SK-N-SH (cell line): ENCODE measurements at places on chromosomes 6 and 20.

- no peak for DNase-seq
Measured at GRCh38 chr20:51249781-51250180, 226.9 kb upstream of the KCNG1 start.

- no peak for DNase-seq
Measured at GRCh38 chr20:57261457-57262251, 4.8 kb downstream of the BMP7 start.

DNA sequence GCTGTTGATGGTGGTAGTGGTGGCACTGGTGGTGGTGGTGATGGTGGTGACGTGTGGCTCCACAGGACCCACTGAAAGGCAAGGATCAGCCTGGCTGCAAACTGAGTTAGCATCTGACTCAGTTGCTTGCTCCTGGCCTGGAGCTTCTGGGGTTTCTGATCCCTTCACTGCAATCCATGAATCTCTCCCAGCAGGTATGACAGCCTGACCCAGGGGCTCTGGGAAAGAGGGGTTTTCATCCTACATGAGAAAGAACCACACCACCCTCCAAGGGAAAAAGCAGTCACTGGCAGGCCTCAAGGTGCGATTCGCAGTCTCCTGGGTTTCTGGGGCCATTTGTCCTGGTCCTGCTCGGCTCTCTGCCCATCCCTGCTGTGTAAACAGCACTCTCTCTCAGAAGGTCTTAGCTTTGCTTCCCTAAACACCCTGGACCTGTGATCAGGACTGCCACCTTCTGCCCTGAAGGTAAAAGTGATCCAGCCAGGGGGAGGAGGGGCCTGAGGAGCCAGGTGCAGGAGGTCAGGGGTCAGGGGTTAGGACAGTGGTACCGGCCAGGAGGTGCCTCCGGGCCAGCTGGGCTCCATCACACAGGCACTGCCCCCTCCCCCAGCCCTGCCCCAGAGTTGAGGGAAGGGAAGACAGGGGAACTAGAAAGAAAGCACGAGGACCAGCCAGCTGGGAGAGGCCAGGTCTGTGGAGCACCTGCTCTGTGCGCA is 152.0 kb downstream of the BMP7 start:
- DNase-seq = no peak

DNA sequence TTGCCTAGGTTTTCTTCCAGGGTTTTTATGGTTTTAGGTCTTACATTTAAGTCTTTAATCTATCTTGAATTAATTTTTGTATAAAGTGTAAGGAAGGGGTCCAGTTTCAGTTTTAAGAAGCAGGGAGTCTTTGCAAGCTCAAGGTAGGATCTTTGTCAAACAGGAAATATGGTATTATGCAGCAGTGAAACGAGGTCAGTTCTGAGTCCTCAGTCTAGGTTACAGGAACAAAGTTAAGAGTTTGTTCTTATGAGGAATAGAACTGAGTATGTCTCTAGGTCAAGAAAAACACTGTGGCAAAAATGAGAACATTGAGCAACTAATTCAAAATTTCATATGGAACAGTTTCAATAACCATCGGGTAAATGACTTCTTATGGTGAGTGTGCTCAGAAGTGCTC is 63.6 kb downstream of the GCLC start:
- DNase-seq = no peak

GRCh38 chr20:38863024-38863851 is 57.7 kb downstream of the PPP1R16B start:
- DNase-seq = no peak

- no peak for DNase-seq
Measured at GRCh38 chr6:5282191-5282623, 20.9 kb downstream of the FARS2 start.

- no peak for DNase-seq
Measured at GRCh38 chr6:157646012-157646411, 177.0 kb upstream of the SNX9 start.

DNA sequence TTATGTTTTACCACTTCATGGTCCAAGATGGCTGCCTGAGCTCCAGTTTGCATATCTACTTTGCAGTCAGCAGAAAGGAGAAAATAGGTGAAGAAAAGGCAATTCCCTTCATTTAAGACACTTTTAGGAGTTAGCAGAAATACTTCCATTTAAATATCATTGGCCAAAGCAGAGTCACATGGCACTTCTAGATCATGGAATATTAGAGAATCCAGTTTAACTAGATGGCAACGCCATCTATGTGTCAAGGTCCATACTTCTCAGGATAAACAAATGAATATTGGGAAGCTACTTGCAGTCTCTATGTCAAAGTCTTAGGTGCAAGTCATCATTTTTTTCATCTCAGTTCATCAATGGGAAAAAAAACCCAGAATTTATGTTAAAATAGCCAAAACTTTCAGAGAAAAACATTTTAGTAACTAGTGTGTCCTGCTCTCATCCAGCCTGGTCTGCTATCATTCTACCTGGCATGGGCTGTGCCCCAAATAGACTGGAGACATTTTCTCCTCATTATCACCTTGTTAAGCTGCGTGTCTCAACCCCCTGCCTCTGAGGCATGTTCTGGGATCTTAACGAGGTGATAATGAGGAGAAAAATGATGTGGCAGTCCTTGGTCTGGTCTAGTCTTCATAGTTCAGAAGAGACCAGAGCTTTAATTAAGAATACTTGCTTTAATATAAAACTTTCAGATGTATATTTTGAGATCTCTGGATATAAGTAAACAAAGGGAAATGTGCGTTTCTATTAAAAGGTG is 227.3 kb downstream of the TBX18 start:
- no peak for DNase-seq

GRCh38 chr6:151379933-151380847 is 11.2 kb downstream of the ZBTB2 start:
- no peak for DNase-seq

DNA sequence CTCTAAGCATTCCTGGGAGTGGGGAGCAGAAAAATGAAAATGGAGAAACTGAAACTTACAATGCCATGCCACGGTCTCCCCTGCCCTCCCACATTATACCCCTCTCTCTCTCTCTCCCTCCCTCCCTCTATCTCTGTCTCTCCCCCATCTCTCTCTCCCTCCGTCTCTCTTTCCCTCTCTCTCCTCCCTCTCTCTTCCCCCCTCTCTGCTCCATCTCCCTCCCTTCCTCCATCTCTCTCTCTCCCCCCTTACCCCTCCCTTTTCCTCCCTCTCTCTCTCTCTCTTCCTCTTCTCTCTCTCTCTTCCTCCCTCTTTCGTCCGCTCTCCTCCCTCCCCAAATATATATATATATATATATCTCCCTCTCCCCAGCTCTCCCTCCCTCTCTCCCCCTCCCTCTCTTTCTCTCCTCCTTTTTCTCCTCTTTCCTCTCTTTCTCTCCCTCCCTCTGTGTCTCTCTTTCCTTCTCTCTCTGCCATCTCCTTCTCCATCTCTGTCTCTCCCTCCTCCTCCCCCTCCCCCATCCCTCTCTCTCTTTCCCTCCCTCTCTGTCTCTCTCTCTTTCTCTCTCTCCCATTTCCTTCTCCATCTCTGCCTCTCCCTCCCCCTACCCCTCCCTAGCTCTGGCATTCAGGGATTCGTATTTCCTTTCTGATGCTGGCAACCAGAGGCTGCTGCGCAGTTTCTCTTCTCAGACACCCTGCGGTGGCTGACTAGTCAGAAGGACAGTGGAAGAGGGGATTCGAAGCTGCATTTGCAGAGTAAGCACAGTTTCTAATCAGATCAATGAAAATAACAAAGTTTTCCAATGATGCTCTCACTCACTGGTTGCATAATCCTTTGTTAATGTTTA is 13.9 kb upstream of the VAPB start:
- no peak for DNase-seq

- DNase-seq = no peak
Measured at GRCh38 chr6:8995156-8995555, 559.8 kb upstream of the SLC35B3 start.

- DNase-seq = no peak
Measured at GRCh38 chr6:148374040-148374774, 31.6 kb downstream of the SASH1 start.
